Ascending aorta (tissue), 2 donors: ENCODE measurements at places on chromosomes 4 and X.
A peak's percentile ranks its signal among the peaks of the same experiment; 100 is the strongest.

DNA sequence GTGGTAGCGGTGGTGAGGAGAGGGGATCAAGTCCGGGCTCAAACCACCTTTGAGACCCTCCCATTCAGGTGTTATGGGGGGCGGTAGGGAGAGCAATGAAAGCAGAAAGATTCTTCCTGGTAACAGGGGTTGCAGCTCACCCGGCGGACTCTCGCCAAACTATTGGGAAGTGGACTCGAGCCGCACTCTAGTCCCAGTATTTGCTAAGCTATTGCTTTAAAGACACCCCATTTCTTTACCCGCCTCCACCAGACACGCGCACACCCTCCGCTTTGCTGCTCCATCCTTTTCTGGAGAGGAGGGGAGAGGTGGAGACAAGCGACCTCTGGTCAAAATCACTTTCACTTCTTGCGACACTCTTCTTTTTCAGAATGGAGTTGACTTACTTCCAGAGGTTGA lies 625 bp upstream of the GABRA4 start:
- H3K36me3 ChIP-seq: no peaks in the 10 kb centered on the region
- peak overlapping the region; percentile 32 for H3K4me3 ChIP-seq
- no peak overlapping the region for H3K27ac ChIP-seq
- no peaks in the 10 kb centered on the region for H3K4me1 ChIP-seq

- H3K4me1 ChIP-seq: no peaks in the 10 kb centered on the region
- H3K4me3 ChIP-seq: no peak overlapping the region
- DNase-seq: no peak
- no peaks in the 10 kb centered on the region for H3K36me3 ChIP-seq
- no peak overlapping the region for H3K27ac ChIP-seq
Observed at GRCh38 chrX:109373468-109373867, 108.4 kb downstream of the GUCY2F start.

DNA sequence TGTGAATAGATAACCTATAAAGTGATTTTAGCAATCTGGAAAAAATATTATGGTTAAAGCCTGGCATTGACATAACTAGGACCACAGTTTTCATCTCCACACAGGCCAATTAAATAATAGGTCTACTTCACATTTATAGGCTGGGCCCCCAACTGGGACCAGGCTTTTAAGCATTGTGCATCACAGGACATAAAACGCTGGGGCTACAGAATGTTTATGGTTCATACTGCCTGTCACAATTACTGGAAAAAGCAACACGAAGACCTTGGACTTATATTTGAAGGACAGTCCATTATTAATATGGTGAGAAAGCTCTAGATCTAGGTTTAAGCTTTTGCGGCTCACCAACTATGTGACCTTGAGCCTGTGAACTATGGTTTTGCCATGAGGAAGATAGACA lies 94.2 kb downstream of the MFAP3L start:
- H3K36me3 ChIP-seq: no peaks in the 10 kb centered on the region
- no peaks in the 10 kb centered on the region for H3K27me3 ChIP-seq
- no peak for DNase-seq

GRCh38 chr4:48224606-48225005 lies 45.0 kb downstream of the TEC start:
- no peaks in the 10 kb centered on the region for H3K36me3 ChIP-seq
- H3K4me1 ChIP-seq: no peaks in the 10 kb centered on the region
- DNase-seq: no peak
- H3K27me3 ChIP-seq: no peaks in the 10 kb centered on the region
- H3K4me3 ChIP-seq: no peak overlapping the region
- no peak overlapping the region for H3K27ac ChIP-seq
